ENCODE measurements at places on chromosomes 16 and 17.

DNA sequence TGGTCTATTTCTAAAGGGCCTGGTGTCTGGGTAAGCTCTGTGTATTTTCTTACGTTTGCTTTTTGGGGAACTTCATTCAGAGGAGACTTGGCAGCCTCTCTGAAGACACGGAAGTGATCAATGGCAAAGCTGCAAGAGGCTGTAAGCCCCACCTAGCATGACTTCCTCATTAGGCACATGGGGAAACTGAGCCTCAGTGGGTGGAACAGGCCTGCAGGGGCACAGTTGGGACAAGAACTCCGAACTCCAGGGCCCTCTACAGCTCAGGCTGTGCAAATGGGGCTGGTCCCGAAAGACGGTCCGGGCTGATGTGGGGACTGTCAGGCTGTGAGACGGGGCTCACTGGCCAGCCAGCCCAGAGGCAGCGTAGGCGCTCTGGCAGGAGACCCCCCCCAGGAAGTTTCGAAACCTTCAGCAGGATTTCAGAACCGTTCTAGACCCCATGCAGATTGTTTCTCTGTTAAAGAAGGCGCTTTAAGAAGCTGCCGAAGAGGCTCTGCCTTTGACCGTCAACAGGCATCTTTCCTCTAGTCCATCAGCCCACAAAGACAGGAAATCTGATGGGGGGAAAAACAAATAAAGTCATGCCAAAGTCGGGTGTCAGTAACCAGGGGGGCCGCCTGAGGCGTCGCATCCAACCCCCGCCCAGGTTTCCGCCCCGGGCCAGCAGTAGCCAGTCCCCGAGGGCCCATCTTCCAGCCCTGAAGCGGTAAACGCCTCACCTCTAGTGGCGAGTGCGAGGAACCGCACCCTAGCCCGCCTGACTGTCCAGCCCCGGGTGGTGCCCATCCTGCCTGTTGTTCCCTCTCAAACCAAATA is 79.8 kb upstream of the TBC1D3K start:
- no peak for DNase-seq

GRCh38 chr17:78572239-78573205 is 4.7 kb downstream of the DNAH17 start:
- no peak for DNase-seq

GRCh38 chr17:18217412-18218015 is 7.9 kb upstream of the LLGL1 start:
- DNase-seq = peak; percentile 81

GRCh38 chr17:732902-733720 is 715 bp downstream of the TLCD3A start:
- no peak for DNase-seq

- DNase-seq = no peak
Observed at GRCh38 chr16:25040543-25040942, 25.4 kb upstream of the ARHGAP17 start.

DNA sequence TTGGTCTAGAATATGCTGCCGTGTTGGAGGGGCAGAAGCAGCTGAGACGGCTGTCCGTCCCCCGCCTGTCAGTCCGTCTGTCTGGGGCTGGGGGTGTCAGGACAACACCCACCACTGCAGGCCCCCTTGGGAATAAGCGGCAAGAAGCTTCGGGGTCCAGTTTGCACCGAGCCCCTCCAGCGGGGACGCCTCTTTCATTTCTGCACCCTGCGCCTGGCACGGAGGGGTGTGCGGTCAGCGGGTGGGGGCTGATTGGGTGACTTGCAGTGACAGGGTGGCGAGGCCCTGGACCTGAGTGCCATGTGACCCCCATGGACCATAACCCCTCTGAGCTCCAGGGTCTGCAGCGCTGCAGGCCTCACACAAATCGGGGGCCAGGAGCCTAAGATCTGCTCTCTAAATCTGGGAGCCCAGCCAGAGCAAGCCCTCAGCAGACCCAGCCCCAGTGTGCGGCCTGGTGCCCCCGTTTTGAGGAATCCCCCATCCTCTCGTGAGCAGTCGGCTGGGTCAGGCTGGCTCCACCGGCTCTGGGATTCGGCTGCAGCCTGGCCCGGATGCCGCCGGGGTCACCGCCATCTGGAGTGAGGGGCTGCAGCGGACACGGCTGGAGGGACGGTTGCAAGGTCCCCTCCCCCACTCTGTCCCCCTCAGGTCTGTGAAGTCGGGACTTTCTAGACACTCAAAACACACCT is 8.3 kb downstream of the CBFA2T3 start:
- DNase-seq = no peak

DNA sequence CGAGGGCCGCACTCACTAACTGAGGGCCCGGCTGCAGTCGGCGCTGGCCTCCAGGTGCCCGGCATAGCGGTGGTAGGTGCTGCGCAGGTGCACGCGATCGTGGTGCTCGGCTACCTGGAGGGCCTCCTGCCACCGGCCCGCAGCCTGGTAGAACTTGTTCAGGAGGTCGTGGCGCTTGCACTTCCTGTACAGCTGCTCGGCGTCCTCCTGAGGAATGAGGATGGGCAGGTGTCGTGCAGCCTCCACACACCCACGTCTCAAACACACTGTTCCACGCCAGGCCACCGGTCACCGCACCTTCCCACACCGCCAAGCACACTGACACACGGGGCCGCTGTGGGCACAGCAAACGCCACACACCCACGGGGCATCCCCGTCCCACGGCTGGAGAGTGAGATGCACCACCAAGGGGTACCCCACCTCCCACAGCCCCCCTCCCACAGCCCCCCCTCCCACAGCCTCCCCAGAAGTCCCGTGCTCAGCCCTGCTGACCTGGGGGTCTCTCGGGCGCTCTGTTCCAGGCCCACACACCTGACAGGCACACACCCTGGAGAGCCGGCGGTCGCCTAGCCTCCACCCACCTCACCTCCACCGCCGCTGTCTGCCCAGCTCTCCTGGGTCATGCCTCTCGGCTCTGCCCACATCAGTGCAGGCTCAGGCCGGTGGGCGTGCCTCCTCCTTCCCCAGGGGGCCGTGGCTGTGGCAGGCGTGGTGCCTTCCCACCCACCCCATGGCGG is 7.4 kb upstream of the TMEM204 start:
- no peak for DNase-seq

GRCh38 chr16:72999541-73000019 is 48.3 kb downstream of the ZFHX3 start:
- DNase-seq = no peak

DNA sequence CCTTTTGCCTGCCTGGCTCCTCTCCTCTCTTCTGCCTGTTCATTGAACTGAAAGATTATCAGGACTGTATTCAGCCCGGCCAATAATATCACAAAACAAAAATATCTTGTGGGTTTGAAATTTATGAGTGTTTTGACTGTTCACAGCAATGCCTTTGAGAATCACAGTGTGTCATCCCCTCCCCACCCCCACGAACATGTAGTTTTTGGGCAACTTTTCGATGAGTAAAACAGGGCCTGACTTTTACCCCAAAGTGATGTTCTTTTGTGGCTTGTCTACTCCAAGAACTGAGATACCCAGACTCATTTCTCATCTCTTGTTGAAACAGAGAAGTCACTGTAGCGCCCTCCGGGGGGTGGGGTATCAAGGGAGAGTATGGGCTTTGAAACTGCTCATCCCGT is 675.7 kb downstream of the WWOX start:
- no peak for DNase-seq

GRCh38 chr16:55325080-55325447 is 1.1 kb downstream of the IRX6 start:
- DNase-seq = no peak

DNA sequence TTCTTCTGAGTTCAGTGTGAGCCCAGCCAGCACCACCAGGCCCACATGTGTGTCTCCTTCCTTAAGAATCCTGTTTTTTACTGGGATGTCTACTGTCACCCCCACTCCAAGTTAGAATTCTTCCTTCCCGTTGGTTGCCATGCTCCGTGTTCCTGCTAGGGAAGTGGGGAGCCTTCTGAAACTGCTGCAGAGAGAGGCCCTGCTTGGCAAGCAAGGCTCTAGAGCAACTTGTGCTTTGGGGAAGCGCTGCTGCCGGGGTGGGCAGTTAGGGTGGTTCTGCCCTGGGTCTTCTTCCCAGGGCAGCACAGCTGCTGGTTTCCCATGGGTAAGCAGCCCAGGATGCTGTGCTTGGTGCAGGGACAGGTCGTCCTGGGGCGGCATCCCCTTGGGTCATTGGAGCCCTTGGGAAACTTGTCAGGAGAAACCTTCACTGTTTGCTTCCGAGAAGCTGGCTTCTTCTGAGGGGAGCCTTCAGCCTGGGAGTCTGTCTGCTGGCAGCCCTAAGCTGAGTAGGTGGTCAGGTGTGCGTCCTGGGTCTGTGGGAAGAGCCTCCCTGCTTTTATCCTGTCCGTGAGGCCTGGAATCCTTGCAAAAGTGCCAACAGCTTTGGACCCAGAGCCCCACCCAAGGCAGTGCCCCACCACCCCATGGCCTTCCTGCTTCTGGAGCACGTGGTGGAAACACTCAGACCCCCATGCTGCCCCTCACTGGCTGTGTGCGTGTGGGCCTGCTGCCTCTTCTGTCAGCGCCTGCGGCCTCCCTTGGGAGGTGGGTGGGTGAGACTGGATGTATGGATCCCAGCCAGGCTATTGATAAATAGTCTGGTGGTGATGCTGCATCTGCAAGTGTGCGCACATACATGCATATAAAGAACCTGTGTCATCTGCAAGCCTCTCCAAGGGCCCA is 71.8 kb downstream of the PLD6 start:
- no peak for DNase-seq

GRCh38 chr17:40935624-40936023 is 1.8 kb downstream of the KRT23 start:
- DNase-seq = no peak

GRCh38 chr16:66223176-66223780 is 143.2 kb upstream of the CDH5 start:
- no peak for DNase-seq

DNA sequence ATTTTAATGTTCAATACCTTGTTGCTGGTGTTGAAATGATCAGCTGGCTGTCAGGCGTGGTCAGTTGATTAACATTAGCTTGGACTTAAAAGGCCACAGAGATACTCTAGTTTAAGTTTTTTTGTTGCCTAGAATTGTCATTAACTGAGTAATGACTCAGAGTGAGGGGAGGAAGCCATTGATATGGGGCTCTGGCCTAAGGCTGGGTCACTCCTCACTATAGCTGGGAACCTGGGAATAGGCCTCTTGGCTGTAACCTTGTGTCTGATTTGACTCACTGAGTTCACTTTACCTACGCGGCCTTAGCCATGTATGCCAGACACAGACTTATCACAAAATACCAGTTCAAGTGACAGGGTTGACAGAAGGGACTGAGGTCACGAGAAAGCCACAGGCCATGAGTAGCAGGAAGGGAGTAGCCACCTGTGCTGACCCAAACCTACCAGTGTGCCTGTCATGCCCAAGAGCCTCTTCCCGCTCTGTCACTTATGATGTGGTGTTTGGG is 37.9 kb upstream of the ADCY7 start:
- no peak for DNase-seq

DNA sequence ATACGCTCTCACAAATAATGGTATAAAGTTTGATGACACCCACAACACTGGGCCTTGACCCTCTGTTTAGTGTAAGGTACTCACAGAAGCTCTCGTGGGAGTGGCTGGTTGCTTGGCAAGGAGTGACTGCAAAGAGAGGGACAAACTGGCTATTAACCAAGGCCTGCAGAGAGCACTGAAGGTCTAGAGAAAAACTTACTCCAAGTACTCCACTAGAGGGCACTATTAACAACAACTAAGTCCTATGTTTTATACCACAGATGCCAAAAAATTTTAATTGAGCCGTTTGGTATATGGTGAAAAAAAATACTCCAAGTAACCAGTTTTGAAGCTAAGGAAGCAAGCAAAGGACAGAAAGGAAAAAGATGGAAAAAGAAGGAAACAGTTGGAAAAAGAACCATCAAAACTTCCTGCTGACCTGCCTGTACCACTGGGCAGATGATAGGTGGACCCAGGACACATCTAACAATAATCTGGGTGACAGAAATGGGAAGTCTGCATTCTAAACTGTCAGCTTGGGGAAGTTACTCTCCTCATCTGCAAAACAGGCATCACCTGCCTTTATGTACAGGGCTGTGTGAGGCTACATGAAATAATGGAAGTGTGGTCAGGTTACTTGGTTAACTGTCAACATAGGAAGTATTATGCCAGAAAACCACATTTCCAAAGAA is 23.2 kb downstream of the DYNC1LI2 start:
- no peak for DNase-seq

DNA sequence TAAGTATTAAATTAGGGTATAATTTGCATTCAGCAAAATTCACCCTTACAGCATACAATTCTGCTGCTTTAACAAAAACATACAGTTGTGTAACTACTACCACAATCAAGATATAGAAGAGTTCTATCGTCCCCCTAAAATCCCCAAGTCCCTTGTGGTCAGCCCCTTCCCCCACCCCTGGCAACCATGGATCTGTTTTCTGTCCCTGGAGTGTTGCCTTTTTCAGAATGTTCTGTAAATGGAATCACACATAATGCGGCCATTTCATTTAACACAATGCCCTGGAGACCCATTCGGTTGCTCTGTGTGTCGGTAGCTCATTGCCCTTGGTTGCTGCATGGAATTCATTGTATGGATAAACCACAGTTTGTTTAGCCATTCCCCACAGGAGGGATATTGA is 190.2 kb downstream of the IRX5 start:
- DNase-seq = no peak

DNA sequence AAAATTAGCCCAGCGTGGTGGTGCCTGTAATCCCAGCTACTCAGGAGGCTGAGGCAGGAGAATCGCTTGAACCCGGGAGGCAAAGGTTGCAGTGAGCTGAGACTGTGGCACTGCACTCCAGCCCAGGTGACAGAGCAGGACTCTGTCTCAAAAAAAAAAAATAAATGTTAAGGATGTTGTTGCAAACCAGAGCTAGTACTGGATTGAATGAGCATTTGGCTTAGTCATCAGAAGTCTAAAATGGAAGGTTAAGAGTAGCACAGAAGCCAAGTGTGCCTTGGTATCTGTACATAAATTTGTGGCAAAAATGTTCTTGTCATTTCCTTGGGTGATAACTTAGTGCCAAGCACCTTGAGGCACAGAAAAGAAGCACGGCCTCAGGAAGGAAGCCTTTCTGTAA is 50.6 kb upstream of the MED9 start:
- DNase-seq = no peak

GRCh38 chr17:34201225-34201624 is 53.9 kb upstream of the CCL2 start:
- no peak for DNase-seq

All from right atrium auricular region (tissue), 2 donors.